ENCODE measurements at places on chromosomes 3 and 15.

DNA sequence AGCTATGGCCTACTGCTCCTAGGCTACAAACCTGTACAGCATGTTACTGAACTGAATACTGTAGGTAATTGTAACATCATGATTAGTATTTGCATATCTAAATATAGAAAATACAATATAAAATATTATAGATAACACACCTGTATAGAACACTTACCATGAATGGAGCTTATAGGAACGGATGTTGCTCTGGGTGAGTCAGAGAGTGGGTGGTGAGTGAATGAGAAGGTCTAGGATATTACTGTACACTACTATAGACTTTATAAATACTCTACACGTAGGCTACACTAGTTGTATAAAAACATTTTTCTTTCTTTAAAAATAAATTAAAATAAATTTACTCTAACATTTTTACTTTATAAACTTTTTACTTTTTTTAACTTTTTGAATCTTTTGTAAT is 224.0 kb upstream of the CBLB start:
- H3K36me3 ChIP-seq, result no peaks in the 10 kb centered on the region
- H3K4me1 ChIP-seq, result no peaks in the 10 kb centered on the region
- H3K4me3 ChIP-seq, result no peak overlapping the region
- DNase-seq, result no peak
- no peaks in the 10 kb centered on the region for H3K27me3 ChIP-seq

GRCh38 chr3:32780735-32781210 is 37.0 kb upstream of the TRIM71 start:
- no peaks in the 10 kb centered on the region for H3K27me3 ChIP-seq
- peak; percentile 47 for DNase-seq
- no peaks in the 10 kb centered on the region for H3K36me3 ChIP-seq
- peak overlapping the region; percentile 54 for H3K4me3 ChIP-seq
- H3K4me1 ChIP-seq, result peaks cover 12% of the 10 kb centered on the region
- H3K27ac ChIP-seq, result no peak overlapping the region

DNA sequence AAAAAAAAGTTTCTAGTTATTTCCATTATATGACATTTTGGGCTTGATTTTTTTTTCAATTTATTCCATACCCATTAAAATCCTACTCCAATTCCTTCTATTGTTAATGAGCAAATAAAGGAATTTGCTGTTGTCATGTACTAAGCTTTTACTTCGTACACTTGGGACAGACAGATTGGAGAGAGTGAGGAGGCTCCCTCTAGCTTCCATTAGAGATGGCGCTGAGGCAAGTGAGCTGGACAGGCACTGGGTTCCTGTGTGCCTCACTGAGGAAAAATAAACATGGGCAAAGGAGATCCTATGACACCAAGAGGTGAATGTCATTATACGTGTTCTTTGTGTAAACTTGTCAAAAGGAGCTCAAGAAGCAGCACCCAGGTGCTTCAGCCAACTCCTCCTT is 441.1 kb upstream of the MDFIC2 start:
- H3K4me3 ChIP-seq, result no peak overlapping the region
- H3K27me3 ChIP-seq, result no peaks in the 10 kb centered on the region
- no peaks in the 10 kb centered on the region for H3K36me3 ChIP-seq
- H3K4me1 ChIP-seq, result no peaks in the 10 kb centered on the region
- no peak overlapping the region for H3K27ac ChIP-seq

DNA sequence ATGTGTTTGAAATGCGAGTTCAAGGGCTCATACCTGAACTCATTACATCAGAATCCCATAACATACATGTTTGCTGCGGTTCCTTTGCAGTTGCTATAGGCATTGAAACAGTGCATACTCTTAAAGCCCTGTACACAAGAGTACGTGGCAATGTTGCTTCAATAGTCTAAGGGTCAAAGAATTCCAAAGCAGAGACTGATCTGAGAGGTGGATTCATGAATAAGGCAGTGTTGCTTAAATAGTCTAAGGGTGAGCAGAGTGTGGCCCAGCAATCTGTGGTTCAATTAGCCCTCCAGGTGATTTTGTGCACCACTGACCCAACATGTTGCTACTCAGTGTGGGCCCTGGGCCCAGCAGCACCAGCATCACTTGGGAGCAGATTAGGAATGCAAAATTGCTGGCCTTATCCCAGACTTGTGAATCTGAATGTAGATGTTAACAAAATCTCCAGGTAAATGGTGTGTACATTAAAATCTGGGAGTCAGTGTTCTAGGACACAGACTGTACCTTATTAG is 314.7 kb upstream of the UMPS start:
- DNase-seq, result no peak
- H3K27ac ChIP-seq, result no peak overlapping the region
- no peak overlapping the region for H3K4me3 ChIP-seq

GRCh38 chr3:171401432-171401831 is 58.8 kb downstream of the TNIK start:
- H3K27ac ChIP-seq, result no peak overlapping the region
- no peak overlapping the region for H3K4me3 ChIP-seq

DNA sequence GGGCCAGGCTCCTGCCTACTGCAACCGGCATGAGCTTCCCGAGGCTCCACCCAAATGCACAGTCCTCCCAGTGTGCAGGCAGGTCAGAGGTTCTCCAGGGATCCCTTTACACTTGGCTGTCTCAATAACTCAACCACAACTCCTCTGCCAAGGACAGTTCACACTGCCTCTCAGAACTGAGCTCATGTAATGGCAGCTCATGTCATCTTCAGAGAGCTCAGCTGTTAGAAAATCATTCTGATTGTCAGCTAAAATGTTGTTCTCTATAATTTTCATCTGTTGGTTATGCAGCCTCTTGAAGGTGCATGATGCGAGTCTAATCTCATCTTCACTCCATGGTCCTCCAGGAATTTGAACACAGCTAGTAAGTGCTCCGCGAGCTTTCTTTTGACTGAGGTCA is 76.7 kb downstream of the SST start:
- no peak overlapping the region for H3K4me3 ChIP-seq
- no peaks in the 10 kb centered on the region for H3K27me3 ChIP-seq
- H3K36me3 ChIP-seq, result no peaks in the 10 kb centered on the region
- no peaks in the 10 kb centered on the region for H3K4me1 ChIP-seq
- no peak overlapping the region for H3K27ac ChIP-seq

DNA sequence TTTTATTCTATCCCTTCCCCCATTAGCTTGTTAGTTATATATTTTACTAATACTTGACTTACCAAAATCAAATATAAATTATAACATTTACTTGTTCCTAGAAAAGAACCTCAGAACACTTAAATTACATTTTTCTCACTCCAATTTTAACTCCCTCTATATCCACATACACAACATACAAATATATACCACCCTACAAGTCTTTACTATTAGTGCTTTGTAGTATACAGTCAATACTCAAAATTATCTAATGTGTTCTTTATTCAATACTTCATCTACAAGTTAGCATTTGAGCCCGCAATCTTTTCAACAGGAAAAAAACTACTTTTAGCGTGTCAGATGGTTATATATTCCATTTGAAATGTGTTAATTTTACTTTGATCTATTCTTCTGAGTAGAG is 100.3 kb downstream of the ADAM10 start:
- H3K4me1 ChIP-seq, result no peaks in the 10 kb centered on the region
- H3K4me3 ChIP-seq, result no peak overlapping the region
- no peak for DNase-seq
- no peak overlapping the region for H3K27ac ChIP-seq

DNA sequence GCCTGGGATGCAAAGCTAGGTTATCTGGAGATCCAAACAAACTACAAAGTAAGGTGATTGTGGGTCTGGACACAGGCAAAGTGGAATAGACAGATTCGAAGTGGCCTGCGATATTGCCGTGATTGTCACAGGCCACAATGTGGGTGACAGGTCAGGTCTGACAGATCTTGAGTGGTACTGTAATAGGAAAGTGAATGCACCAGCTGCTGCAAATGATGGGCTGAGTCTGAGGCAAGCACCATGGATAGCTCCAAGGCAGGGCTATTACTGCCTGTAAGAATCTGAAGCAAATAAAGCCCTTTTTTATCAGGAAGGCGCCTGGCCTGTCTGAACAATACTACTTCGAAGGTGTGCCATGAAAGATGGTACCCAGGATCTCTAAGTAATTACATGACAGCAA is 10.0 kb downstream of the ARMC8 start:
- peak; percentile 29 for DNase-seq
- H3K27me3 ChIP-seq, result no peaks in the 10 kb centered on the region
- H3K27ac ChIP-seq, result no peak overlapping the region
- peaks cover 14% of the 10 kb centered on the region for H3K36me3 ChIP-seq

GRCh38 chr3:4580346-4581123 is 87.4 kb downstream of the ITPR1 start:
- DNase-seq, result no peak
- no peaks in the 10 kb centered on the region for H3K4me1 ChIP-seq
- no peaks in the 10 kb centered on the region for H3K36me3 ChIP-seq
- no peaks in the 10 kb centered on the region for H3K27me3 ChIP-seq

- no peak for DNase-seq
- H3K4me1 ChIP-seq, result no peaks in the 10 kb centered on the region
- H3K27ac ChIP-seq, result no peak overlapping the region
- H3K36me3 ChIP-seq, result no peaks in the 10 kb centered on the region
Measured at GRCh38 chr3:49602877-49603411, 48.7 kb downstream of the BSN start.

GRCh38 chr3:44396200-44397171 is 57.9 kb downstream of the TCAIM start:
- H3K36me3 ChIP-seq, result no peaks in the 10 kb centered on the region
- H3K4me3 ChIP-seq, result no peak overlapping the region
- H3K4me1 ChIP-seq, result no peaks in the 10 kb centered on the region
- DNase-seq, result no peak
- no peaks in the 10 kb centered on the region for H3K27me3 ChIP-seq
- no peak overlapping the region for H3K27ac ChIP-seq

DNA sequence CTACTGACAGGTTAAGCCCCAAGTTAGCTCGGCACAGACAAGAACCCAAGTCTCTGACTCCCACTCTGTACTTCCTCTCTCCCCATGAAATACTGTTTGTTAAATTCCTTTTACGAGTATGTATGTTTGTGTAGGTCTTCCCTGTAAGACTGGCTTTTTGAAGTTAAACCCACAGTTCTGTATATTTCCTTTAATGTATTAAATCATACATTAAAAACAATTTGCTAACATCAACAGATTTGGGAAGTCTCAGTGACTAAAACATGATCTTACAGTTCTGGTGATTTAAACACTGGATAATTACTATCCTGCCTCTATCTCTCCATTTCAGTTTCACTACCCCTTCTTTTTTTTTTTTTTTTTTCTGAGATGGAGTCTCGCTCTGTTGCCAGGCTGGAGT is 4.4 kb downstream of the CMTM6 start:
- H3K4me1 ChIP-seq, result peaks cover 90% of the 10 kb centered on the region
- no peak for DNase-seq
- H3K4me3 ChIP-seq, result no peak overlapping the region
- H3K27ac ChIP-seq, result no peak overlapping the region

- H3K4me1 ChIP-seq, result peaks cover 10% of the 10 kb centered on the region
- DNase-seq, result no peak
- H3K4me3 ChIP-seq, result no peak overlapping the region
- peak overlapping the region; percentile 48 for H3K27ac ChIP-seq
Measured at GRCh38 chr3:29171043-29171990, 109.6 kb upstream of the RBMS3 start.

GRCh38 chr15:76377217-76377616 is 40.6 kb downstream of the ISL2 start:
- no peak overlapping the region for H3K27ac ChIP-seq
- no peak for DNase-seq
- H3K4me1 ChIP-seq, result no peaks in the 10 kb centered on the region
- H3K4me3 ChIP-seq, result no peak overlapping the region
- H3K36me3 ChIP-seq, result peaks cover 25% of the 10 kb centered on the region

DNA sequence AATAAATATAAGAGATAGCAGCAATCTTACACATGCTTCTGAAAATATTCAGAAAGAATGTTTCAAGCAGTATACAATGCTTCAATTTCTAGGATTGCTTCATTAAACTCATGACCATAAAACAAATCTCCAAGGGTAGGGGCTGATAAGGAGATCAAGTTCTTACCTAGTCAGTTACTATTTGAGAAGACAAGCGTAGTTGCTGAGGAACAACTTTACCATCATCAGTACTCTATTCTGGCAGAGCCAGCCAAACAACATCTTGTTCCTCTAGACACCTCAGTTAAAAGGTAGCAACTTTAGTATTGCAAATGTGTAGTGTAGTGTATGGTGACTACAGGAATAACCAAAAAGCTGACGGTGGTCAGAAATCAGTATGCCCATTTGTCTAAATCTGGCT is 85.4 kb upstream of the CHRM5 start:
- H3K4me3 ChIP-seq, result no peak overlapping the region
- no peak for DNase-seq
- H3K4me1 ChIP-seq, result no peaks in the 10 kb centered on the region
- H3K27ac ChIP-seq, result no peak overlapping the region

DNA sequence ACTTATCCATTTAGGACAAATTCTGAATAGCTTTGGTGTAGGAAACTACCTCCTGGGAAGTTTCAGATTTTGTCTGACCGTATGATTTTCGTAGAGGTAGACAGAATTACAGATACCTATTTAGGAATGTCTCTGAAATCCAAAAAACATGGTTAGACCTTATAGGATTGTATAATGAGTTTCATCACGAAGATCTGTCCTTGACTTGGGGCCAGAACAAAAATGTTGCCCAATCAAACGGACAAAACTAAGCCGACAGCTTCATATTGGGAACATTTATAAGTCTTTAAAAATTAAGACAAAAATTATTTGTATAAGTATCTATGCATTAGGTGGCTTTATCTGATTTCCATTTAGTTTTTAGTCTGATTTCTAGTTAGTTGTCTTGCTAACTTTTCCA is 32.6 kb downstream of the MNS1 start:
- H3K4me1 ChIP-seq, result no peaks in the 10 kb centered on the region
- H3K36me3 ChIP-seq, result no peaks in the 10 kb centered on the region
- no peaks in the 10 kb centered on the region for H3K27me3 ChIP-seq
- no peak overlapping the region for H3K4me3 ChIP-seq
- DNase-seq, result no peak

DNA sequence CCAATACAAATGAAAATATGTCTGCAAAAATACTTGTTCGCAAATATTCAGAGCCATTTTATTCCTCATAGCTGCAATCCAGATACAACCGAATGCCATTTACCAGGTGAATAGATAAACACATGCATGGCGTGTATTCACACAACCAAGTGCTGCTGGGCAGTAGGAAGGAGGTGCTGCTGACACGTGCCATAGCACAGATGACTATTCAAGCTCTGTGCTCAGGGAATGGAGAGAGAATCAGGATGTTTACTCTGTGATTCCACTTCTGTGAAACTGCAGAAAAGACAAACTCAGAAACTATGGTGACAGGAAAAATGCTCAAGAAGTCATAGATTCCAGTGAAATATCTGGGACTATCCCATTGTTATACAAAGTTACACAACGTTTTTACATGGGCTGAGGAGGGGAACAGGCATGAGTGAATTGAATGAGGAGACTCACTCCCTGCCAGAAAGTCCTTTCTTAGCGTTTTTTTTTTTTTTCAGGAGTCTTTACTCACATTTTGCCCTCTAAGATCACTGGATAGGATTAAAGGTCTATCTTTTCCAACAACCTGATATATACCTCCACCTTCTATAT is 152.9 kb upstream of the NDN start:
- H3K27ac ChIP-seq, result no peak overlapping the region
- no peaks in the 10 kb centered on the region for H3K36me3 ChIP-seq
- no peaks in the 10 kb centered on the region for H3K27me3 ChIP-seq
- H3K4me1 ChIP-seq, result no peaks in the 10 kb centered on the region

- H3K36me3 ChIP-seq, result no peaks in the 10 kb centered on the region
- no peak overlapping the region for H3K4me3 ChIP-seq
- H3K4me1 ChIP-seq, result peaks cover 9% of the 10 kb centered on the region
Measured at GRCh38 chr3:39130693-39131265, 22.6 kb downstream of the CSRNP1 start.

GRCh38 chr3:69926385-69926784 is 73.1 kb upstream of the SAMMSON start:
- H3K27me3 ChIP-seq, result no peaks in the 10 kb centered on the region
- peaks cover 21% of the 10 kb centered on the region for H3K4me1 ChIP-seq
- no peaks in the 10 kb centered on the region for H3K36me3 ChIP-seq

Measured in heart left ventricle (tissue), 16 donors.